Kidney (tissue), 22 donors: ENCODE measurements at places on chromosomes 11 and 22.

- no peak for DNase-seq
Measured at GRCh38 chr11:60989093-60989650, 17.7 kb downstream of the CD6 start.

GRCh38 chr22:49768077-49768910, 59.4 kb downstream of the BRD1 start:
- no peak for DNase-seq

GRCh38 chr22:19933341-19934241, 8.0 kb upstream of the COMT start:
- DNase-seq: no peak

DNA sequence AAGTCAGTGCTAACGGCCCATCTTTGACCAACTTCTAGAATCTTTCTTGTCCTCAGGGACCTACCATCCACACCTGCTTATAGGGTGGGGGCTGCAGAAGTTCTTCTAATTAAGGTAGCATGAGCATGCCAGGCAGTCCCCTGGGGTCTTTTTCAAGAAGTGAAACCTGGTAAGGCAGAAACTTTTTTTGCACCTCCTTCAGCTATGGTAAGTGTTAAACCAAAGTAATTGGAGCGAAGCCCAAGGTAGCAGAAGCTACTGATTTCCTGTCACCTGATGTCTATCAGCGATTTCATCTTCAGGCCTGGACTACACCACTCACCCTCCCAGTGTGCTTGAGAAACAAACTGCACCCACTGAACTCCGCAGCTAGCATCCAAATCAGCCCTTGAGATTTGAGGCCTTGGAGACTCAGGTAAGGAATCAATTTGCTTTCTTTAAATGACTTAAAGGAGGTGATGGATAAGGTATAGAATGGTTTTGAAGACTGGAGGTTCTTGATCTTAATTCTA, at the start of gene MS4A1:
MS4A1 (plus strand) TSS at position 317 of the 512 bp plus-strand sequence. CDS start 6,528 bp downstream, outside the sequence.
- DNase-seq: no peak

GRCh38 chr11:127037001-127037400, 36.4 kb upstream of the KIRREL3 start:
- DNase-seq: no peak
